Amniotic epithelial cell (primary cell): ENCODE measurements at places on chromosomes 7 and 10.

- no peak for DNase-seq
Observed at GRCh38 chr7:39406467-39406866, 159.7 kb upstream of the YAE1 start.

GRCh38 chr7:66974986-66975590 is 20.3 kb downstream of the SBDS start:
- no peak for DNase-seq

DNA sequence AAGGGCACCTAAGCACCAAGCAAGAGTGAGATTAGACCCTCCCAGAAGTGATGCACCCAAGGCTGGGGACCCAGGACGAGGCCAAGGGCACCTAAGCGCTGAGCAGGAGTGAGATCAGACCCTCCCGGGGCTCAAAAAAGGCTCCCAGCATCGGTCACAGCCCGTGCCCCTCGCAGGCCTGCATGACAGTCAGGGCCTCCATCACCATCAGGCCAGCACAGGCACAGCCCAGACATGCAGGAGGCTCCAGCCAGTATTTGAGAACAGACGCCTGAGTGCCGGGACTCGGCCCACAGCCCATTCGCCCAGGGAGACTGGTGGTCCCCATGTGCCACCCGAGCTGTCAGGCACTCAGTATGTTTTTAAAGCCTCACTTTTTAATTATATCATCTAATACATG is 595.9 kb downstream of the PTPRN2 start:
- no peak for DNase-seq

DNA sequence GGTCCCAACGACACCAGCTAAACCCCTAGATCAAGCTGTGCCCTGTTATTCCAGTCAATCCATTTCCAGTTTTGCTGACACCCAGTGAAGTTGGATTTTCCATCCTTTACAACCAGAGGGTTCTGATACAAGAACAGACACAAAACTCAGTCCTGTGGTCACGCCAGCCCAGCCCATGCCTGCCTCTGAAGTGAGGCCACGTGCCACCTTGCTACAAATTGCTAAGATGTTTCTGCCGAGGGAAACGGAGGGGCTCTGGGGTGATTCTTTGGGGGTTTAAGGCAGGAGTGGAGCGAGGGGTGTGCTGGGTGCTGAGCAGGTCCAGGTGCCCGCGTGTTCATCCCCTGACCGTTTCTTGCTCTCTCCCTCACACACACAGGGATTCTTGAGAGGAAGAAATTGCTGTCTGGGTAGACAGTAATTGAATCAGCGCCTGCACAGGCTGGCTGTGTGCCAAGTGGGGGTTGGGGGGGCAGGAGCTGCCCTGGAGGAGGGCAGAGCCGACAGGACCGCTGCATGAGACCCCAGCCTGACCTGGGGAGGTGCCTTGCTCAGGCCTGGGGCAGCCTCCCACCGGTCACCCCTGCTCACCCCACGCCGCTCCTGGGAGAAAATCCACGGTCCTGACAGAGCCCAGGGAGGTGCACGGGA is 38.1 kb downstream of the ADAP1 start:
- DNase-seq: no peak

- no peak for DNase-seq
Observed at GRCh38 chr7:46357290-46357689, 436.2 kb upstream of the IGFBP3 start.

GRCh38 chr7:5469375-5470166 is 45.9 kb upstream of the TNRC18 start:
- DNase-seq: no peak

GRCh38 chr10:780536-781524 is 91.4 kb upstream of the DIP2C start:
- DNase-seq: no peak

DNA sequence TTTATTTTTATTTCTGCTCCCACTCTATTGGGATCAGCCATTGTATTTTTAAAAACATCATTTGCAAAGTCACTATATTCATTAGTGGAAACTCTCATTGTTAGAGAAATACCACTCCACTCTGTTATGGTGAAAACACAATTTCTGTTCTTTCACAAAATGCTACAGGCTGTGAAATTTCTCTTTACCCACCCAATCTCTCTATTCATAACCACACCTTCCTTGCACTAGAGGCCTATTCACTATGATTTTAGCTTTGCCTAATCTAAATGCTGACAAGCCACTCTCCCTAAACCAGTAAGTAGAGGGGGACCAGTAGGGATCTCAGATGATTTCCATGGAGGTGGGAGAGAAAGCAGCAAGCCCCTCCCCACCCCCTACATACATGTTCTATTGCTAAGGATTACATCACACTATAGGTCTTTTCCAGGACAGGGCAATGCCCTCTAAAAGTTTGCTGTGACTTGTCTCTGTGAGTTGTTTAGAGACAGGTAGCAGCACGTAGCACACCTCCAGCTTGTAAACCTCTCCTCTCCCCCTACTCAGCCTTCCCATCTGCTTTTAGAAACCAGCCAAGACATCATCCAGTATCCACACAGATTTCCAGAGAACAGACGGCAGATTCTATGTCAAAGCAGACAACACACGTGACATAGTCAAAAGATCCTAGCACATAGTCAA is 58.3 kb upstream of the PPP1R3C start:
- no peak for DNase-seq

GRCh38 chr10:29140991-29141390 is 147.9 kb upstream of the LYZL1 start:
- peak; percentile 91 for DNase-seq

- DNase-seq: no peak
Observed at GRCh38 chr10:14773551-14774213, 1.0 kb downstream of the FAM107B start.

DNA sequence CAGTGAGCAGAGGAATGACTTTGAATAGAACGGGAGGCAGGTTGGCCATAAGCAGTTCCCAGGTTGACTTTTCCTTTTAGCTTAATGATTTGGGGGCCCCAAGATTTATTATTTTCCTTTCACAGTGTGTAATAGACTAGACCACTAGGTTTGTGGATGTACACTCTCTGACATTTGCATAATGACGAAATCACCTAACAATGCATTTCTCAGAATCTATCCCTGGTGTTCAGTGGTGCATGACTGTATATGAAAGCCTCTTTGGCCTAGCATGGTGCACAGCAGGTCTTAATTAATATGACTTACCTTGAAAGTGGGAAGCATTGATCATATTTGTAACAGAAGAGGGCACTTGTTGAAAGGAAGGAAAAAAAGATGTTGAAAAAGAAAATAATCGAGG is 761.9 kb downstream of the TYW1 start:
- no peak for DNase-seq

GRCh38 chr7:55420530-55420929 is 55.4 kb downstream of the LANCL2 start:
- DNase-seq: peak; percentile 87

DNA sequence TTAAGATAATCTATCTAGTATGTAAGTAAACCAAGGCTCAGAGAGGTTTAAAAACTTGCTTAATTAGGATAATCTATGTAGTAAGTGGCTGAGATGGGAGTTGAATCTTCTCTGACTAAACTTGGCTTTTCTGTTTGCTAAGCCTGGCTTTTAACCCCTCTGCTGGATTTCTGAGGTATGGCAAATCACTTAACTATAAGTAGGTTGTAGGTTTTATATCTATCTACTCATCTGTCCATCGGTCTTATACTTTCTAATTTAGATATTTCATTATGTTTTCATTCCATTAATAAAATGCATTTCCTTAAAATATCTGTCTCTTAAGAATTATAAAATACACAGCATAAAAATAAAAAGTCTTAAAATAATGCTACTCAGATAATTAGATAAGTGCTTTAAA is 59.4 kb downstream of the ST7 start:
- DNase-seq: peak; percentile 47

- no peak for DNase-seq
Observed at GRCh38 chr10:111151595-111152307, 74.9 kb downstream of the ADRA2A start.

- peak; percentile 7 for DNase-seq
Observed at GRCh38 chr10:30270247-30270646, 78.8 kb downstream of the MTPAP start.

- DNase-seq: peak; percentile 62
Observed at GRCh38 chr7:130719541-130719940, 14.5 kb downstream of the KLF14 start.

DNA sequence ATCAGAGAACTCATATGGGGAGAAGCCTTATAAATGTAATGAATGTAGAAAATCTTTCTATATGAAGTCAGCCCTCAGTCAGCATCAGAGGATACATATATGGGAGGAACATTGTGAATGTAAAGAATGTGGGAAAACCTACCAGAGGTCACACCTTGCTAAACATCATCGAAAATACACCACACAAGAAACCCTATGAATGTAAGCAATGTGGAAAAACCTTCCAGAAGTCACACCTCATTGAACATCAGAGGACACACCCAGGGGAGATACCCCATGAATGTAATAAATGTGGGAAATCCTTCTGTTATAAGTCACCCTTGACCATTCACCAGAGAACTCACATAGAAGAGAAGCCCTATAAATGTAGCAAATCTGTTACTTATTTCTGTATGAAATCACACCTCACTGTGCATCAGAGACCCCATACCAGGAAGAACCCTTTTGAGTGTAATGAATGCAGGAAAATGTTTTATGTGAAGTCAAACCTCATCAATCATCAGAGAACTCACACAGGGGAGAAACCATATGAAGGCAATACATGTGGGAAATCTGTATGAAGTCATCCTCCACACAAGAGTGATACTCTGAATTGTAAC is 30.8 kb downstream of the ZNF12 start:
- peak; percentile 17 for DNase-seq

- DNase-seq: no peak
Observed at GRCh38 chr10:46545861-46546590, 10.4 kb downstream of the GPRIN2 start.

- no peak for DNase-seq
Observed at GRCh38 chr7:51126324-51126723, 190.3 kb downstream of the COBL start.

DNA sequence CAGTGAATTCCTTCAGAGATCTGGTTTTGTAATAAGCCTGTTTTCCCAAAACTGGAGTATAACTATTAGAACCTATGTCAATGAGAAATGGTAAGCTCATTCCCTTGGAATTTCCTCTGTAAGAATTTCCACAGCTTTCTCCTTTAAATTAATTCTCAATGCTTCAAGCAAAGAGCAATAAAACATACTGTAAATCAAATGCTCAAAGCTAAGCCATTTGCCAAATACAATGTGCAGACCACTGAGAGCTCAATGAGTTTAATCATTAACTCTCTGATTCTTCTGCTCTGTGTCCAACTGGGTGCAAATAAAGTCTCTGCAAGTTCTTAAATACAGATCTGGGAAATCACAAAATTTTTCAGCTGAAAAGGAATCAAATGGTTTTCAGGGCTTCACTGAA is 227.6 kb upstream of the IMMP2L start:
- no peak for DNase-seq

DNA sequence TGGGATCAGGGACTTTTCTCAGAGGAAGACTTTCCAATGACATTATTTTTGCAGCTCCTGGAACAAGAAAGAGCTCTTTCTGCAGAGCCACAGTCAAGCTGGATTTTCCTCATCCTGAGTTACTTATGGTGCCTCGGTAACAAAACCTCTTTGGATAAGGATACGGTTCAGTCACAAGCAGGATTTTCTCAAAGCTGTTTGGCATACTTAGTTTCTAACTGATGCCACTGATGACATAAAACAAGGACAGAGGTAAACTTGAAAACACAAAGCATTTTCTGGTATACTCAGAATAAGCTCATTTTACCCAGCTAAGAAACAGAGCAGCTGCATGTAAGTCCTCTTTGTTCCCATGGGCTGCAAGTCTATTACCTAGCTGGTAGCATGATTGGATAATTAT is 340.9 kb upstream of the MEOX2 start:
- no peak for DNase-seq

DNA sequence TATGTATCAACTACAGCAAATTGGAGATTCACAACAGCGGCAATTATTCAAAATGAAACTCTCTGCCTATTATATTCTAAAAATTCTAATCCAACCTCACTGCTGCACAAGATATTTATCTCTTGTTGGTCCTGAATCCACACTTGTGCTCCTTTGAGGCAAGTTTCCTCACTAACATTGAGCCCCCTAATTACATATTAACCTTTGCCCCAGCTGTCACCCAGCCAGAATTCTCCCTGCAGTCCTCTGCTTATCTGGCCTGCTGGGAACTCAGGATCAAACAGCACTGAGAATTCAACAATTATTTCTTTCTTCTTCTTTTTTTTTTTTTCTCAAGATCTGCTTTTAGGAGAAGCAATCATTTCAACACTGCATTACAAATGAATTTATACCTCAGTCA is 21.5 kb upstream of the PLAC9 start:
- no peak for DNase-seq

DNA sequence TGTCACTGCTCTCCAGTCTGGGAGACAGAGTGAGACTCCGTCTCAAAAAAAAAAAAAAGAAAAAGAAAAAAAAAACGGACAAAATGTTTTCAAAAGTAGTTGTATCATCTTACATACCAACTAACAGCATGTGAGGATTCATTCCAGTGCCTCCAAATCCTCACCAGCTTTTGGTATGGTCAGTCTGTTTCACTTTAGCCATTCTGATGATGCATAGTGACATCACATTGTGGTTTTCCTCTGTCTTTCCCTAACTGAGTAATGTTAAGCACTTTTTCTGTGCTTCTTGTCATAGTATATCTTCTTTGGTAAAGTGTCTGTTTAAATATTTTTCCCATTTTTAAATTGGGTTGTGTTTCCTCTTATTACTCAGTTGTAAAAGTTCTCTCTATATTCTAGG is 251.4 kb upstream of the CTBP2 start:
- peak; percentile 93 for DNase-seq

DNA sequence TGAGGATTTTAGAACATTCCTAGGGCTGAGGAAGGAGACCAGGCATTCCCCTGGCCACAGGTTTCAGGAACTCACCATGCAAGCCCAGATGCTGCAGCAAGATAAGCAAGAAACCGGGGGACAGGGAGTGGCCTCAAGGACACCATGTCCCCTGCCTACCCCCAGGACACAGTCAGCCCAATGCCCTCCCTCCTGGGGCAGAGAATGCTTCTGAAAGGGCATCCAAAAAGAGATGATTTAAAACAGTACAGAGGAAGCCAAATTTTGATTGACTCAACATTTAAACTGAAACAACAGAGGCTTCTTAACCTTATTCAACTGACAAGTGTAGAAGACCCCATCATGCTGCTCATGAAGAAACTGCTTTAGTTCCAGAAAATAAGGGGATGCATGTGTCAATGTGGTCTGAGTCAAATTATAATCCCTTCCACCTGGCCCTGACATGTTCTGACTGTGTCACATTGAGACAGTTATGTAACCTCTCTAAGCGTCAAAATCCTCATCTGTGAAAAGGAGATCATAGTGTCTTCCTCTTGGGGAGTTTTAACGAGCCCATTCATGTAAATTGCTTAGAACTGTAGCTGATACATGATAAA is 60.0 kb downstream of the ICA1 start:
- DNase-seq: no peak

- no peak for DNase-seq
Observed at GRCh38 chr7:14009453-14010418, 20.3 kb upstream of the ETV1 start.

GRCh38 chr7:135980665-135981180 is 3.6 kb upstream of the MTPN start:
- no peak for DNase-seq

- DNase-seq: no peak
Observed at GRCh38 chr7:93008833-93009232, 108.9 kb downstream of the SAMD9 start.

- DNase-seq: peak; percentile 61
Observed at GRCh38 chr7:48087349-48087748, 1.7 kb upstream of the UPP1 start.
